H1 (cell line): ENCODE measurements at places on chromosomes 16 and 17.

DNA sequence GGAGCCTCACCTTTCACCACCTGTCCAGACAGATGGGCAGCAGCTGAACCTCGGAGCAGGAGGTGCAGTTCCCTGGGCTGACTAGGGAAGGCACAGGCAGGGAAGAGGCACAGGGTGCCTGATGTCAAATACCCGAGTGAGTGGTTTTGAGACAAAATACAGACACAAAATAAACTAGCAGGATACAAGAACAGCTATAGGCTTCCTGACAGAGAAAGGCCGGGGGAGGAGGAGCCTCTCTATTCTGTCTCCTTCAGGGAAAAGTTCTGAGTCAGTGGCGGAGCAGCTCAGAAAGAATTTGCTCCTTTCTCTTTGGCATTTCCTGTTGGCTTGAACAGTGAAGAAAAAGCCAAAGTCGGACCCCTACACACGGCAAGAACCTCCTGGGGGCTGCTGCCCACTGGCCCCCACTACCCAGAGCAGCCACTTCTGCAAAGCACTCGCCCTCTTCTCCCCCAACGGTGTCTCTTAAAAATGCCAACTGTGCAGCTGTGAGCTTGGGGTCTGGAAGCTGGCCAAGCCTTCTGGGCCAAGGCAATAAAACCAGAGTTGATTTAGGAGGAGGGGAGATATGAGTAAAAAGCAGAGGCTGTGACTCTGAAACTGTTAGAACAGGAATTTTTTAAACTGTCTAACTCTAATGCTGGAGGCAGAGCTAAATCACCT is 14.4 kb upstream of the FAAP100 start:
- DNase-seq, result no peak

DNA sequence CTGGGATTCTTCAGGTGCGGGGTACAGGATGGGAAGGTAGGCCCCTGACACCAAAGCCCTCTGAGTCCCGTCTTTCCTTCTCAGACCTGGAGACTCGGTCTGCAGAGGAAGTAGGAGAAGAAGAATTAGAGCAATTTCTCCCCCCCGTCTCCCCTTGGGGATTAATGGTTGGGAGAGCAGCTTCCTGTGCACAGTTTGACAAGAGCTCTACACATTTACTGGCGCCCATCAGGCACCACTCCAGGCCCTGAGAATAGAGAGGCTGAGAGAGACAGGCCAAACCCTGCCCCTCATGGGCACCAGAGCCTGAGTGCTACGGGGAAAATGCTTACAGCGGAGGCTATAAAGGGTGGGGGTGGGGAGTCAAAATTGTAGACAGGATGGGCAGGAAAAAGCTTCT is 3.5 kb upstream of the C16orf74 start:
- DNase-seq, result no peak

DNA sequence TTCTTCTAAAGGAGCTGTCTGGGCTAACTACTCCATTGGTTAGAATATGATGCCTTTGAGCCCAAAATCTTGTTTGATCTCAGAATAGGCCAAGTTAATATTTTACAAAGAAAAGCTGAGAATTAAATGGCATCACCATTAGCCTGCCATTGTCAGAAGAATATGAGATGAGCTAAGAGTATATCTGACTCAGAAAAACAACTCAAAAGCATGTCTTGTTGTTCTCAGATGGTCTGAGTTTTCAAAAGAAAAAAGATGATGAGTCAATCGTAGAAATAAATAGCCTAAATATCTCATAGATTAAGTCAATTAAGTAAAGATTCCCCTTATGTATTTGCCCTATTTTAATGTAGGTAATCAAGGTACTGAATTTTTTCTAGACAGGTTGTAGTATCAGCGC is 197.1 kb upstream of the TBX2 start:
- DNase-seq, result no peak

DNA sequence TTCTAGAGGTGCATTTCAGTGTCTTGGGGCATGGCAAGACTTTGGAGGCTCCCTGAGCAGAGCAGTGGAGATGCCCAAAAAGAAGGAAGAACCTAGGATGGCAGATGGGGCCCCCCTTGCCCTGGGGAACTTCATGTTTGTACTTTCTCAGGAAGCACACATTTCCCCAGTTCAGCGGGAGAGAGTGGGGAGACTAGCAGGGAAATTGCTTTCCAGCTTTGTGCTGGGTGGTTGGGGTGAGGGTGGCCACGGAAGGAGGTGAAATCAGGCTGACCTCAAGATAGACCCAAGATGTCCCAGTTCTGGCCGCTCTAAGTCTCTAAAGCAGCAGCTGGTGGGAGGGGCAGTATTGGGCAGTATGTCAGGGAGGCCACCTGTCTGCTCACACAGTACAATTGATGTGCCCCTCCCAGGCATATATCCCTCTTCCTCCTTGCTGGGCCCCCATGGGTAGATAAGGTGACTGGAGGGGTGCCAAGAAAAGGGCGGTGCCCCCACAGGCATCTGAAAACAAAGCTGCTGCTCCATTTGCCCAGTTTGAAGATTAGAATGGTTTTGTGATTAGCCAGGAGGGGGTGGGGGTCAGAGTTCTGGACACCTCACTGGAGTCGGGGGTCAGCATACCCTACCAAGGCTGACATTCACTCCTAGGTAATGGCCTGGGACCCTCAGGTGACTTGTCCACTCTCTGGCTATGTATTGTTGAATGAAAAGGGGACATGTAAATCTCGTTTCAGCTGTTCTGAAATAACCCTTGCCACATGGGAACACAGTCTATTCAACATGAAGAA is 17.1 kb upstream of the NAGLU start:
- DNase-seq, result no peak

- DNase-seq, result no peak
Measured at GRCh38 chr17:46171939-46172338, 21.3 kb downstream of the KANSL1 start.

GRCh38 chr16:66681676-66682075 is 14.9 kb downstream of the CMTM4 start:
- DNase-seq, result no peak
